ENCODE measurements at places on chromosomes 5 and 9. TPM values are rescaled to one million over a fixed set of nuclear protein-coding genes. Genes with fewer than 3 reads are reported as not detected.
A peak's percentile ranks its signal among the peaks of the same experiment; 100 is the strongest.

The SRA1 gene
- total RNA-seq: 47.8 TPM

The TLE1 gene
- 0.29 TPM for total RNA-seq

The SLC6A18 gene
- total RNA-seq: not detected

The TMEM215 gene
- not detected for total RNA-seq

The EPB41L4B gene
- total RNA-seq: 0.34 TPM

The SLC4A9 gene
- total RNA-seq: not detected

The PCDHGB5 gene
- not detected for total RNA-seq

The GFPT2 gene
- not detected for total RNA-seq

The ELP1 gene
- total RNA-seq: 28.7 TPM

The HRH2 gene
- 24.5 TPM for total RNA-seq

The RHOBTB3 gene
- total RNA-seq: 1.1 TPM

The IFNA13 gene
- total RNA-seq: not detected

GRCh38 chr9:3508521-3509291, 17.1 kb downstream of the RFX3 start:
- peak overlapping the region; percentile 87 for H3K27ac ChIP-seq
- peaks cover 24% of the 10 kb centered on the region for H3K36me3 ChIP-seq
- H3K4me1 ChIP-seq: peaks cover 52% of the 10 kb centered on the region
- no peaks in the 10 kb centered on the region for H3K27me3 ChIP-seq

GRCh38 chr9:138028596-138028995, 151.0 kb downstream of the CACNA1B start:
- H3K4me3 ChIP-seq: no peak overlapping the region
- DNase-seq: no peak
- no peaks in the 10 kb centered on the region for H3K4me1 ChIP-seq

GRCh38 chr5:143199843-143200242, 203.6 kb downstream of the NR3C1 start:
- no peak overlapping the region for H3K27ac ChIP-seq
- H3K27me3 ChIP-seq: no peaks in the 10 kb centered on the region
- peaks cover 18% of the 10 kb centered on the region for H3K4me1 ChIP-seq
- no peak overlapping the region for H3K4me3 ChIP-seq

GRCh38 chr5:140637371-140638100, 1.7 kb upstream of the TMCO6 start:
- peaks cover 5% of the 10 kb centered on the region for H3K27me3 ChIP-seq
- peaks cover 50% of the 10 kb centered on the region for H3K4me1 ChIP-seq
- peak overlapping the region; percentile 86 for H3K27ac ChIP-seq
- H3K4me3 ChIP-seq: no peak overlapping the region

- H3K27ac ChIP-seq: no peak overlapping the region
- no peaks in the 10 kb centered on the region for H3K4me1 ChIP-seq
- H3K36me3 ChIP-seq: no peaks in the 10 kb centered on the region
- peaks cover 9% of the 10 kb centered on the region for H3K27me3 ChIP-seq
Observed at GRCh38 chr5:42591015-42591414, 165.6 kb upstream of the CCDC152 start.

DNA sequence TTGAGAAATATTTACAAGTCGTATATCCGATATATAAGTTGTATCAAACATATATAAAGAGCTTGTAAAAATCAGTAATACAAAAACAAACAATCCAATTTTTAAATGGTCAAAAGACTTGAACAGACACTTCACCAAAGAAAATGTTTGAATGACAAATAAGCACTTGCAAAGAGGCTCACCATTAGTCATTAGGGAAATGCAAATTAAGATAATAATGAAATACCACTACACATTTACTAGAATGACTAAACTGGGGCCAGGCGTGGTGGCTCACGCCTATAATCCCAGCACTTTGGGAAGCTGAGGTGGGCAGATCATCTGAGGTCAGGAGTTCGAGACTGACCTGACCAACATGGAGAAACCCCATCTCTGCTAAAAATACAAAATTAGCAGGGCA, 134.6 kb upstream of the HAND1 start:
- no peak overlapping the region for H3K27ac ChIP-seq
- H3K4me3 ChIP-seq: no peak overlapping the region
- DNase-seq: no peak
- peaks cover 39% of the 10 kb centered on the region for H3K27me3 ChIP-seq
- H3K4me1 ChIP-seq: peaks cover 10% of the 10 kb centered on the region

DNA sequence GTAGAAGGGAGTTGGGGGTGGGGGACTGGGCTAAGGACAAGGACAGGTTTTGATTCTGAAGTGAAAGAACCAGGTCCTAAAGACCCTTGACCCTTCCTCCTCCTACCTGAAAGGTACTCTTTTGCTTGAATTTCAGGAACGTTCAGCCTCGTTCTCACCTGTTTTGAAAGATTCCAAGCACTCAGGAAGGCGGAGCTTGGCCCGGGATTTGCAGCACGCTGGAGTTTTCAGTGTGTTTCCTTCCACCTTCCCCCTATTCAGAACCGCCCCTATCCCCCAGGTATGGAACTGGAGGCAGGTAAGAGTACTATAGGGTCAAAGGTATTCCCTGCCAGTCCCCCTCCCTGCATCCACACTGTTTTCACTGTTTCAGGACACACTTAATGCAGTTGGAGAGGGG, 7.1 kb downstream of the EGR1 start:
- peaks cover 13% of the 10 kb centered on the region for H3K36me3 ChIP-seq
- H3K27ac ChIP-seq: no peak overlapping the region
- H3K4me3 ChIP-seq: no peak overlapping the region
- no peaks in the 10 kb centered on the region for H3K27me3 ChIP-seq
- peaks cover 13% of the 10 kb centered on the region for H3K4me1 ChIP-seq

DNA sequence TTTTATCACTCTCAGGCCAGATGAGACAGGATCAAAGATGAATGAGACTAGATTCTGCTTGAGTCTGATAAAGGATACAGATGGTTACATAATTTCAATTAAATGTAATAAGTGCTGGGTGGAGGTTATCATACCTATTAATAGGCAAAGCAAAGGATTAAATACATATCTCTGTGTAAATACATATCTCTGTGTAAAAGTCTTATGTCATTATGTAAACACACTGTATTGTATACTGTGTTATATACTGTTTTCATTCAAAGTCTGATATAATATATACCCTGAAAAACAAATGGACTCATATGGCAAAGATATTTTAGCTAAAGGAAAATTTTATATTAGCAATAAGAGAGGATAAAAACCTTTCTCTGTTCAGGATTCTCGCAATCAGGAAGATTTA, 605.8 kb upstream of the PTGER4 start:
- DNase-seq: no peak
- no peaks in the 10 kb centered on the region for H3K4me1 ChIP-seq
- H3K27me3 ChIP-seq: peaks cover 5% of the 10 kb centered on the region

- no peak overlapping the region for H3K4me3 ChIP-seq
- H3K4me1 ChIP-seq: no peaks in the 10 kb centered on the region
- no peaks in the 10 kb centered on the region for H3K27me3 ChIP-seq
- H3K27ac ChIP-seq: no peak overlapping the region
Observed at GRCh38 chr5:37730896-37731455, 108.9 kb downstream of the GDNF start.

- no peaks in the 10 kb centered on the region for H3K36me3 ChIP-seq
- no peak for DNase-seq
- no peak overlapping the region for H3K27ac ChIP-seq
- peak overlapping the region; percentile 86 for H3K4me3 ChIP-seq
- H3K27me3 ChIP-seq: peaks cover 8% of the 10 kb centered on the region
- H3K4me1 ChIP-seq: peaks cover 7% of the 10 kb centered on the region
Observed at GRCh38 chr9:132243156-132244074, 81.6 kb downstream of the NTNG2 start.

- H3K27me3 ChIP-seq: no peaks in the 10 kb centered on the region
- peaks cover 2% of the 10 kb centered on the region for H3K4me1 ChIP-seq
- peaks cover 22% of the 10 kb centered on the region for H3K36me3 ChIP-seq
- H3K4me3 ChIP-seq: no peak overlapping the region
- H3K27ac ChIP-seq: no peak overlapping the region
Observed at GRCh38 chr9:70352356-70352755, 62.1 kb downstream of the KLF9 start.

- no peak for DNase-seq
- no peaks in the 10 kb centered on the region for H3K27me3 ChIP-seq
- no peak overlapping the region for H3K27ac ChIP-seq
- no peaks in the 10 kb centered on the region for H3K36me3 ChIP-seq
- H3K4me1 ChIP-seq: peaks cover 7% of the 10 kb centered on the region
Observed at GRCh38 chr5:67983251-67984110, 232.1 kb upstream of the PIK3R1 start.

GRCh38 chr5:139061274-139061673, 136.9 kb downstream of the SIL1 start:
- H3K36me3 ChIP-seq: no peaks in the 10 kb centered on the region
- H3K4me3 ChIP-seq: no peak overlapping the region
- no peak overlapping the region for H3K27ac ChIP-seq
- no peak for DNase-seq

DNA sequence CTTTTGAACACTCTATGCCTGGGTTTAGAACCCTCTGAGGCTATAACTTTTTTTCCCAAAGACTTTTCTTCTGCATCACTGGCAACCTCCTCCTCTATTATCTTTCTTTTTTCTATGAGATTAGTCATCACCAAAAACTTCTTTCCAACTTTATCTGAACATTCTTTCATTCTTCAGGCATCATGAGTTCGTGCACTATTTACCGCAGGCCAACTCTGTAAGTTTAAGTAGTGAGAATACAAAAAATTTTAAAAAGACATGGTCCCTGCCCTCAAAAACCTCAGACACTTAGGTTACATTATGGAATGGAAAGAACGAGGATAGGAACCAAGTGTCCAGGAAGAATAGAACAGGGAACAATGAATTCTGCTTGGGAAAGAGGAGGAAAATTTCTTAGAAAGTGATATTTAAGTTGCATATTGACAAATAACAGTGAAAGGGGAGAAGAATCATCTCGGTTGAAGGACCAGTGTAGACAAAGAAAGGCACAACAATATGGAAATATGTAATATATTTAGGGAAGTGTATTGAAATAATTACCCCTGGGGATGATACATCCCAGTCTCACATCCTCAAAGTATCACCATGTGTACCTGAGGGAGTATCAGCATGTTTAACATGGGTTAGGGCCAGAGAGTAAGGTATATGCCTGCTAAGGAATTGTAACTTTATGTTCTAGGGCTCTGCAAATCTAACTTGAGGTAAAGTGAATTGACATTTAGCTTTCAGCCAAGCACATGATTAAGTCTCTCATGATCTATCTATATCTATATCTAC, 196.5 kb upstream of the NREP start:
- H3K27me3 ChIP-seq: peaks cover 2% of the 10 kb centered on the region
- no peaks in the 10 kb centered on the region for H3K36me3 ChIP-seq
- H3K4me1 ChIP-seq: no peaks in the 10 kb centered on the region
- no peak overlapping the region for H3K27ac ChIP-seq

DNA sequence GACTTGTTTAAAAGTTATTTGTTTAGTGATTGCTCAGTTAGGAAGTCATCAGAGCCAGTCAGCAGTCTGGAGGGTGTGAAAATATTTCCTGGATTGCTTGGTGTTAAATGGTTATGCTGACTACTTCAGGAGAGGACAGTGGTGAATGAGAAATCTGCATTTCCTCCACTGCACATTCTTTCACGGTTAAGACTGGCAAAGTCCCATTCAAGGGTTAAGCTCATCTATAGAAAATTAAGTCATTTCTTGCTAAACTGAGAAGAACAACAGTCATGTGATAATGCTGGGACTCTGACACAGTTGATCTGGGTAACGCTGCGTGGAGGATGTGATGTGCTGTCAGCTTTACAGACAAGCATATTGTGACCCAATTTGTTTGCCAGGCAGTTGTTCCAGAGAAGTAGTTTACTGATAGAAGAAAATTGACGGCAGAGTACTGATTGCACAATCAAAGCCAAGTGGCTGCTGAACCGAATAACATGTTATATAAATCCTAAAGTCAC, 80.4 kb downstream of the GRAMD2B start:
- peak; percentile 43 for DNase-seq
- peaks cover 33% of the 10 kb centered on the region for H3K4me1 ChIP-seq
- no peak overlapping the region for H3K4me3 ChIP-seq
- H3K27me3 ChIP-seq: no peaks in the 10 kb centered on the region

- no peaks in the 10 kb centered on the region for H3K4me1 ChIP-seq
- no peak overlapping the region for H3K27ac ChIP-seq
- H3K36me3 ChIP-seq: no peaks in the 10 kb centered on the region
- H3K27me3 ChIP-seq: peaks cover 13% of the 10 kb centered on the region
- H3K4me3 ChIP-seq: no peak overlapping the region
Observed at GRCh38 chr5:73814233-73814846, 188.3 kb downstream of the ARHGEF28 start.

DNA sequence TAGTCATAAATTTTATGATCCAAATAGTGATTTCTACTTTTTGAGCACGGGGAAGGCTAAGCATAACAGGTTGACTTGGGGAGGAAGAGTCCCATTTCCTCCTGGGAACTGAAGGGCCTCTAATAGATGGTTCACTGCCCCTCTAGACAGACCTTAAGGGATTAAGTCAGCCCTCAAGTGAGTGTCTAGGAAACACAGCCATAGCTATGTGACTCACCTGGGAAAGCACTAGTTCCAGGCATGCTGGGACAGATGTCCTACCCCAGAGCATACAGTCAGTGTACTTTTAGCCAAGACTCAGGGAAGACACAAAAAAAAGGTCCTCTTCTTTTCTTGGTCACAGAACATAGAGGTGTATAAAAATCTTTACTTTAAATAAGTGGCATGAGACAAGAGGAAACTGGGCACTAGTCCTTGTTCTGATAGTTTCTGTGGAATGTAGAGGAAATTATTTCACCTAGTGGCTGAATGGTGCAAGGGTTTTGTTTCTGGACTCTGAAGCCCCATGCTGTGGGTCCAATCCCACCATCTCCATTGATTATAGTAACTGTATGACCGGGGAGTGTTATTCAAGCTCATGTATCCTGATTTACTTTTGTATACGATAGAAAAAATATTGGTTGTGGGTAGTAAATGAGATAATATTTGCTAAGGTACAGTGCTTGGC, 86.0 kb downstream of the NREP start:
- peaks cover 4% of the 10 kb centered on the region for H3K4me1 ChIP-seq
- no peaks in the 10 kb centered on the region for H3K36me3 ChIP-seq
- no peak overlapping the region for H3K27ac ChIP-seq
- DNase-seq: no peak
- H3K27me3 ChIP-seq: no peaks in the 10 kb centered on the region

GRCh38 chr5:74625742-74626241, 14.7 kb downstream of the ENC1 start:
- peaks cover 12% of the 10 kb centered on the region for H3K27me3 ChIP-seq
- no peak overlapping the region for H3K27ac ChIP-seq
- H3K36me3 ChIP-seq: no peaks in the 10 kb centered on the region

- no peak overlapping the region for H3K27ac ChIP-seq
- H3K4me3 ChIP-seq: no peak overlapping the region
- H3K27me3 ChIP-seq: peaks cover 10% of the 10 kb centered on the region
- H3K4me1 ChIP-seq: no peaks in the 10 kb centered on the region
- no peaks in the 10 kb centered on the region for H3K36me3 ChIP-seq
Observed at GRCh38 chr5:34576891-34577666, 79.0 kb upstream of the RAI14 start.

- no peak overlapping the region for H3K27ac ChIP-seq
- no peak overlapping the region for H3K4me3 ChIP-seq
- H3K27me3 ChIP-seq: peaks cover 9% of the 10 kb centered on the region
- H3K4me1 ChIP-seq: no peaks in the 10 kb centered on the region
- DNase-seq: no peak
- no peaks in the 10 kb centered on the region for H3K36me3 ChIP-seq
Observed at GRCh38 chr5:77167063-77167462, 43.4 kb upstream of the PDE8B start.

GRCh38 chr9:115008536-115009270, 78.3 kb upstream of the TNFSF8 start:
- H3K4me1 ChIP-seq: peaks cover 63% of the 10 kb centered on the region
- H3K4me3 ChIP-seq: no peak overlapping the region
- DNase-seq: peak; percentile 38
- H3K27me3 ChIP-seq: no peaks in the 10 kb centered on the region

- H3K4me3 ChIP-seq: no peak overlapping the region
- peaks cover 2% of the 10 kb centered on the region for H3K27me3 ChIP-seq
- H3K27ac ChIP-seq: no peak overlapping the region
- H3K36me3 ChIP-seq: no peaks in the 10 kb centered on the region
Observed at GRCh38 chr9:20269620-20270019, 352.7 kb downstream of the MLLT3 start.
